ENCODE measurements at places on chromosomes 5 and 9.

DNA sequence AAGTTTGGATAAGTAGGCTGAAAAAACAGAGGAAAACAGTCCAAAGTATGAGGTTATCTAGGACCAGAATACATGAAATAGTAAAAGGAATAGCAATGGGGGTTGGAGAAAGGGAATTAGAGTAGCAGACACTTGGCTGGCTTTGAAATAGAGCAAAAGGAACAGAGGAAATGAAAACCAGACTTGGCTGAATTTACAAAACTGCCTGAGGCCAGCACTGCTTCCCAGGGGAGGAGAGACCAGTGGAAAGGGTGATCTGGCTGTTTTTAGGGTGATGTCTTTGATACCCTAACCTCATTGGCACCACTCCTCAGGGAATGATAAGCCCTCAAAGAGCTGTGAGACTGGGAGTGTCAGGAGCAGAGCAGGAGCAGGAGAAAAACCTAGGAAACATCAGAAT, 413.4 kb upstream of the SLC30A5 start:
- no peak for DNase-seq

DNA sequence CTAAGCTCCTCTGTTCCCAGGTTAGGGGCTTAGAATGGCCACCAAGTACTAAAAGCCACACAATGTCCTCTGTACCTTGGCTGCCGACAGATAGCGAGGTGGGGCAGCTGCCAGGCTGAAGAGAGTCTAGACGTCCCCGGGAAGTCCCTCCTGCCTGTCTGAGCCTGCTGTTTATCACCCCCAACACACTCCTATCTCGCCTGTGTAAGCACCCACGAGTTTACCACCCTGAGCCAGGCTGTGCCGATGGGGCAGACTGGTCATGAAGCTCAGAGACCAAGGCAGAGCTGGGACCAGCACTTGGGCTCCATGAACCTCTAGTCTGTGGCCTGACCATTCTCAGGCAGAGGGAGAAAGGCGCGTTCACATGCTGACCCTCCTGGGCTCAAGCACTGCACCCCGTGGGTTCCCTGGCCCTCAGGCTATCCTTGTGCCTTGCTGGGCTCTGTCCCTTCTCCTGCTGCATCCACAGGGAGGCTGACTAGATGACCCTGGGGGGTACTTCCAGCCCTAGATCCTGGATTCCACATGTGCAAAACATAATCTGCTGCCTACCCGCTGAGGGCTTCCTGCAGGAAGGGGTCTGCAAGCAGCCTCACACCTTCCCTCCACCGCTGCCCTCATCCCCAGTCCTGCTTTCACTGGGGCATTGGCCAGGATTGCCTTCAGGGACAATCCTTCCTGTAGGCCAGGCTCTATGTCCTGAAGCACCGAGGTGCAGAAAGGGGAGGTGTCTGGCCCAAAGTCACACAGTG, 18.6 kb upstream of the SLC25A51 start:
- no peak for DNase-seq

GRCh38 chr9:86764671-86765343, 182.5 kb downstream of the GAS1 start:
- no peak for DNase-seq

GRCh38 chr9:118686959-118687358, 682.3 kb downstream of the BRINP1 start:
- no peak for DNase-seq

GRCh38 chr5:137199966-137200365, 299.2 kb downstream of the SPOCK1 start:
- no peak for DNase-seq

- DNase-seq: no peak
Observed at GRCh38 chr9:115050002-115050490, 67.9 kb downstream of the TNC start.

DNA sequence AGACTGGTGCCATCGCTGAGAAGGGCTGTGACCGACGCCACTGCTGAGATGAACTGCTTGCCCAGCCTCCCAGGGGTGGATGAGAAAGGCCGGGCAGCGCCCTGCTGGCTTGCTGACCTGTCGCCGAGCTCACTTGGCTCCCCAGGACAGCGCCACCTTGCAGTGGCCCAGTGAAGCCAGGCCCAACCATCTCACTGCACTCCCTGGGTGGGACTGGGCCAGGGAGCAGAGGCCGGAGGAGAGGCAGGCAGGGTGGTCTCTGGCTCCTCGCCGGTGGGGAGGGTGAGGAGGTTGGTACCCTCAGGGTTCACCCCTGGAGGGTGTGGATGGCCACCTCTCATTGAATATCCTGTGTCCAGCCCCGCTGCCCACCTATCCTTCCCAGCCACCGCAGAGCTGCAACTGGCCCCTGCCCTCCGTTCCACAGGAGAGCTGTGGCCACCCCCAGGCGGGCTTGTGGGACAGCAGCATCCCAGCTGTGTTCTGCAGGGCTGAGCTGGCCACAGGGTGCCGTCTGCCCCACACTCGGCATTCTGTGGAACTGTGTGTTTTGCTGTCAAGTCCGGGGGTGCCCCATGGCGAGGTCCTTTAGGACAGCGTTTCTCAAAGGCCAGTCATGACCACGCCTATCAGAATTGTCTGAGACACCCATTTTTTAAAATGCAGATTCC, 41.0 kb upstream of the FCN2 start:
- no peak for DNase-seq

- DNase-seq: no peak
Observed at GRCh38 chr5:50709471-50709870, 43.0 kb downstream of the PARP8 start.

- DNase-seq: peak; percentile 35
Observed at GRCh38 chr5:171418316-171418981, 998 bp upstream of the FGF18 start.

DNA sequence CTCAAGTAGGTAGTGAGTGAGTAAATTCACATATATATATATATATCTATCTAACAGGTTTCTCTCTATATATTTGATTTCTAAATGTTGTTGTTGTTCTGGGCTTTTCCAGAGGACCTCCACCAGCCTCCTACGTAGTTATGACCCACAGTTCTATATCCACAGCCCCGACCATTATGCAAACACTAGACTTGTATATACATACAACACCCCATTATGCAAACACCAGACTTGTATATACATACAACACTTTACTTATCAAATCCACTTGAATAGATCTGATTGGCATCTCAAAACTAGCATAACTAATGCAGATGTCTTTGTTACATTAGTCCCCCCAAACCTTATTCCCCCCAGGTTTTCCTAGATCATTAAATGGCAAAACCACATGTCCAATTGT, 108.7 kb downstream of the JAKMIP2 start:
- DNase-seq: no peak

GRCh38 chr5:1763548-1763911, 36.1 kb downstream of the MRPL36 start:
- peak; percentile 30 for DNase-seq

DNA sequence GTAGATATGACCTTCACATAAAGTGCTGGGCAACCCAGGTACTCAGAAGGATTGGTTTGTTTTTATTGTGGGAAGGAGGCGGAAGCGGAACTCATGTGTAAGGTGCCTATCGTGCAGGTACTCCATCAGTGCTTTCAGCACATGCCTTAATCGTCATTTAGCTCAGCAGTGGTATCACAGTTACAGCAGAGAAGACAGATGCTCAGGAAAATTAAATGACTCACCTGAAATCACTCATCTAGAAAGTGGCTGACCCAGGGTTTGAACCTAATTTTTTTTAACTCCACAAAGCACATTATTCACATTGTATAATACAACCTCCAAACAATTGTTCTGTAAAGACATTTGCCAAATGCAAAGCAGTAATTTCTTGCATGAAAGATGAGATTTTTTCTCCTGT, 2.2 kb downstream of the C5orf46 start:
- no peak for DNase-seq
